ENCODE measurements at places on chromosomes 5 and 9. TPM values are rescaled to one million over a fixed set of nuclear protein-coding genes. Genes with fewer than 3 reads are reported as not detected.

ANKRD31 gene
- polyA plus RNA-seq, result 0.43 TPM

- DNase-seq, result no peak
These were observed 329.9 kb upstream of the ITGA1 start for GRCh38 chr5:52457810-52458209.

- no peak for DNase-seq
These were observed 22.2 kb downstream of the IL4 start for GRCh38 chr5:132695956-132696355.

ATOX1 gene
- polyA plus RNA-seq, result 117 TPM

DNA sequence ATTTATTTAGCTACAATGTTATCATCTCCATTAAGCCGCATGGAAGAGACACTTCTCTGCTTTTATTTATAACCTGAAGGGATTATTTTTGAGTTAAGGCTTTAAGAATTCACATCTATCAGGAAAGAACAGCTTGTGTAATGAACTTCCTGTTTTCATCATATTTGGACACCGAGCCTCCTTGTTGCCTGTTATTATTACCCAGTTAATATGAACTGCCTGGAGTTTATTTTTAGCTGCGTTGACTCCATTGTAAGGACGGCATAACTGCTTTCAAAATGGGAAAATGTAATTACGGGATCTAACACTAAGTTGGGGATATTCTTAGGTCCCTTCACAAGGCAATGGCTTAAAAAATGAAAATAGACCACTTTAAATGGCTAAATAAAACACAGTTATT is 89.0 kb upstream of the NR4A3 start:
- DNase-seq, result no peak

NSUN2 gene
- polyA plus RNA-seq, result 101 TPM

GRCh38 chr9:120308495-120308894 is 271.5 kb downstream of the CDK5RAP2 start:
- no peak for DNase-seq

GRCh38 chr9:102054811-102055210 is 316.4 kb upstream of the GRIN3A start:
- DNase-seq, result no peak
